Stimulated activated CD8-positive, alpha-beta memory T cell treated with anti-CD3 and anti-CD28 coated beads, Interleukin-2, amount 100 ng/mL, for 48 hours (primary cell): ENCODE measurements at places on chromosomes 16 and 17.

DNA sequence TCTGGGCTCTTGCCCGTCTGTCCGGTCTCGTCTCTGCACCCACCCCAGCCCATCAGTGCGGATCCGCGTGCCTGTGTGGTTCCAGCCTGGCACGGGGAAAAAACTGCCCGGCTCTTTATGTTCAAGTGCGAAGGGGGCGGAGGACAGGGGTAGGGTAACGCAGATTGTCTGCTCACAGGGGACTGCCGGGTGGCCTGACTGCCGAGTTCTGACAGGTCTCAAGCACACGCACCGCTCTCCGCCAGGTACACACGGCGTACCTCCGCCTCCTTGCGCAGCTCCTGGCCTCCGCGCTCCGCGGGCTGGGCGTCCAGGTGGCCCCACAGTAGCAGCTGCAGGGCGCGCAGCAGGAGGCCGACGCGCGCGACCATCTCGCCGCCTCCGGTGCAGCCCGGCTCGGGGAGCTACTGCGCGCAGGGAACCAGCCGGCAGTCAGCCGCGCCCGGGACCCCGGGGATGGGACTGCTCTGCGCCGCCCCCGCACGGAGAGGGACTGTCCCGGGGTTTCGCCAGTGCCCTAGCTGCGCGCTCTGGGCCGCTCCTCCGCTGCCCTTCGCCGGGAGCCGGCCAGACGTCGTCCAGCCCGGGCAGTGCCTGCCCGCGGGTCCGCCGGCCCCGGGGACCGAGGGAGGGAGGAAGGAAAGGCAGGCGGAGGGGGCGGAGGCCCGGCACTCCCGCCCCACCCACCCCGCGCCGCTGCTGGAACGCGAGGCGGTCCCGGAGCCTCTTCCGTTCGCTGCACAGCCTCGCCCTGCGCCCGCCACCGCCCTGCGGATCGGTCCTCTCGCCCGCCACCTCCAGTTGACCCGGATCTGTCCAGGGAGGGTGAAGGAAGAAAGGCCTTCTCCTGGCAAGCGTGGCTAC, at the start of gene MMP28:
TSS of gene MMP28 (minus strand) at position 635 of the 864 bp plus-strand sequence. CDS start at position 371, 264 bp downstream.
- peak; percentile 31 for DNase-seq

GRCh38 chr16:69768666-69769065, 6.5 kb downstream of the WWP2 start:
- no peak for DNase-seq

GRCh38 chr17:28950017-28950751, 1.1 kb downstream of the PHF12 start:
- DNase-seq: peak; percentile 32

DNA sequence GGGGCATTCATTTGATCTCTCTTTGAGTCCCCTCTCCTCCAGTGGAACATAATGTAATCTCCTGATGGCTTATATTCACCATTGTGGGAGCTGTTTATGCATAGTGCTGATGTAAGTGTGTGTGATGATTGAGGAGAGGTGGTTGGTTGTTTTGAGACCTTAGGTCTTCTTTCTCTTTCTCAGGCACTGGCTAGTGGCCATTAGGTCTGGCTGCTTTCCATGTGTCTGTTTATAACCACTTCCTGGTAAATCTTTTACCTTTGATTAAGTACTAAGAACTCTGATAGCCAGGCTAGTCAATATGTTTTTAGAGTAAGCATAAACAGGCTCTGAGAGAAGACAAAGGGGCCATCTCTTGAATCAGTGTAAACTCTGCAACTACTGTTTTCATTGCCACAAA, 27.9 kb downstream of the VAT1L start:
- DNase-seq: no peak

DNA sequence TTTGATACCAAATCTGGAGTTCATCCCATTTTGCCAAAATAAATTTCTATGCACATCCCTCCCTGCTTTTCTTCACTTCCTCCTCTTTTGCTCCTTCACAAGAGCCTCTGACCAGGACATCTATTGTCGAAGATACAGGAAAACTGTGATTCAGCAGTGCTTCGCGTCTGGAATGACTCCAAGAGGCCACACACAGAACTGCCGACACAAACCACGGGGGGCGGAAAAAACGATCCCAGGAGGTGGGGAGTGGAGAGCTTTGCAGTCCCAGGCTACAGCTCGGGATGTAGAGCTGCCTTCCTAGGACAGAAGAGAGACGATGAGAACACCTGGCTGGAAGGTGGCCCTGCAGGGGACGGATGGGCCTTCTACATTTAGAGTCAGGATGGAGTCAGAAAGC, 102.8 kb downstream of the XYLT1 start:
- DNase-seq: no peak

GRCh38 chr17:51006601-51007000, 114.1 kb downstream of the SPAG9 start:
- no peak for DNase-seq

DNA sequence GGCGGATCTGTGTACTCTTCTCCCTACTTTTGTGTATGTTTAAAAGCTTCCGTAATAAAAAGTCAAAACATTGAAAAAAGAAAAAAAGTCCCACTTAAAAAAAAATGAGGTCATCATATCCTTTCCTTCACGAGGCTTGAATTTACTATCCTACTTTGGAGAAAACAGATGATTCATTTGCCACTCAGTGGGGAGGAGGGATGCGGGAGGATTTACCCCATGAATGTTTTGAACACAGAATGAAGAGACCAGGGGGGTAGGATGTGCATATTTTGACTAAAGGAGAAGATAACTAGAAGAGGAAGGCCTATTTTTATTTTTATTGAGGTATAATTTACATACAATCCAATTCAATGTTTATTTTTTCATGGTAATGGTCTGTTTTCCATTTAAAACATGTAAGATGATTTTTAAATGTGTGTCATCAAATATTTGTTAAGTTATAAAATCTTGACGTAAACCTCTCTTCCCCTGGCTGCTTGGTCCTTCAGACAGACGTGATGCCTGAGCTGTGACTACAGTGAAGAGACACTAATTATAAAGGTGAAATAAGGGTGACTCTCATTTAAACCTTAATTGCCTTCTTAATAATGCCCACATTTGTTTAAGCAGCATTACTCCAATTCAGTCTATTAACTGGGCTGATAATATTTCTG, 135.4 kb upstream of the AXIN2 start:
- no peak for DNase-seq

- DNase-seq: no peak
Observed at GRCh38 chr17:67718325-67718941, 697 bp downstream of the NOL11 start.

DNA sequence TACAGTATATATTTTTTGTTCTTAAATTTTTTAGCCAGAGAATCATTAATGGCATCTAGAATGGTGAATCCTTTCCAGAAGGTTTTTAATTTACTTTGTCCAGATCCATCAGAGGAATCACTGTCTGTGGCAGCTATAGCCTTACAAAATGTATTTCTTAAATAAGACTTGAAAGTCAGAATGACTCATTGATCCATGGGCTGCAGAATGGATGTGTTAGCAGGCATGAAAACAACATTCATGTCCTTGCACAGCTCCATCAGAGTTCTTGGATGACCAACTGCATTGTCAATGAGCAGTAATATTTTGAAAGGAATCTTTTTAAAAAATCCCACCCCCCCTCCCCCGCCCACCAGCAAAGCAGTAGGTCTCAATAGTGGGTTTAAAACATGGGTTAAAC, 51.4 kb downstream of the CACNG1 start:
- DNase-seq: no peak

- DNase-seq: no peak
Observed at GRCh38 chr16:24950275-24950674, 64.9 kb downstream of the ARHGAP17 start.

DNA sequence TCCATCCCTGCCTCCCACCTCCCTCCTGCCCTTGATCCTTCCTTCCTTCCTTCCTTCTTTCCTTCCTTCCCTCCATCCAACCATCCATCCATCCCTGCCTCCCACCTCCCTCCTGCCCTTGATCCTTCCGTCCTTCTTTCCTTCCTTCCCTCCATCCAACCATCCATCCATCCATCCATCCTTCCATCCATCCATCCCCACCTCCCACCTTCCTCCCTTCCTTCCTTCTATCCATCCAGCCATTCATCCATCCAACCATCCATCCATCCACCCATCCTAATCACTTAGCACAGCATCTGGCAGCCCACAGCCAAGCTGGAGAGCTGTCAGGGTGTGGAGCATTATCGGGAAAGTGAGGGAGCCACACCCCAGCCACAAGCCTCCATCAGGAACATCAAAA, 54.5 kb downstream of the TK2 start:
- DNase-seq: no peak

DNA sequence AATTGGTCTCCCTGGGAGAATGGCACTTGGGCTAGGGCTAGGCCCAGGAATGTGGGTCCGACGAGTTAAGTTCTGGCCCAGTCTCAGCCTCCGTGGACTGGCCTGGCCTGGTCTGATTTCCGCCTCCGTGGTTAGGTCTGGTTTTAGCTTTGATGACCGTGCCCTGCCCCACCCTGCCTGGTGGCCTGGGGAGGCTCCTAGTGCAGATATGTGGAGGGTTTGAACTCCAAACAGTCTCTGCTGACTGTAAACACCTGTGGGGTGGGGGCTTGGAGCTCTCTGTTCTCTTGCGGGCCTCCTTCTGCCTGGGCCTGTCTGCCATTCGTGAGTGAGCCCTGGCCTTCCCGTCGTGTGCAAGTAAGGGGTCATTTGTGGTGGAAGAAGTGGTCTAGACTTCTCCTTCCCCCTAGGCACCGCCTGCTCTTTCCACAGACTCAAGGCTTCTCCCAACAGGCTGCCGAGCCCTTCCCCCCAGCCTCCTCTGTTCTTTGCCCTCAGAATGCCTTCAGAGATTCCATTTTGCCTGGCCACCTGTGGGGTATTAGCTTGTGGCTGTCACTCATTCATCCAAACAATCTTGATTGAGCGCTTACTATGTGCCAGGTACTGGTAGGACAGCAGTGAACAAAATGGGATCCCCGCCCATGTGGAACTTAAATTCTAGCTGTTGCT, 1.6 kb downstream of the ATP6V0C start:
- no peak for DNase-seq

DNA sequence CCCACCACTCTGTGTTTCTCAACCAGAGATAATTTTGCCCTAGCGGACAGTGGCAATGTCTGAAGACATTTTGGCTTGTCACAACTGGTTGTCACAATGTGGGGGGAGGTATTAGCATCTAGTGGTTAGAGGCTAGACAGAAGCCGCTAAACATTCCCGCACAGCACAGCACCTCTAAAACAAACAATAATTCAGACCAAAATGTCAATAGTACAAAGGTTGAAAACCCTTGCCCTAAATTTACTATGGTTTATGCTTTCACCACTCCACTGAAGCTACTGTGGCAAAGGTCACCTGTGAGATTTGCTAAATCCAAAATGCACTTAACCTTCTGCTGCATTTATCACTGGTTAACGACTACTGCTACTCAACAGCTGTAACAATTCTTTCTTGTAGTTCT, 14.1 kb downstream of the NUP88 start:
- no peak for DNase-seq

GRCh38 chr17:80783486-80783885, 208.2 kb upstream of the CHMP6 start:
- no peak for DNase-seq

GRCh38 chr16:86191663-86192062, 292.7 kb downstream of the IRF8 start:
- no peak for DNase-seq

DNA sequence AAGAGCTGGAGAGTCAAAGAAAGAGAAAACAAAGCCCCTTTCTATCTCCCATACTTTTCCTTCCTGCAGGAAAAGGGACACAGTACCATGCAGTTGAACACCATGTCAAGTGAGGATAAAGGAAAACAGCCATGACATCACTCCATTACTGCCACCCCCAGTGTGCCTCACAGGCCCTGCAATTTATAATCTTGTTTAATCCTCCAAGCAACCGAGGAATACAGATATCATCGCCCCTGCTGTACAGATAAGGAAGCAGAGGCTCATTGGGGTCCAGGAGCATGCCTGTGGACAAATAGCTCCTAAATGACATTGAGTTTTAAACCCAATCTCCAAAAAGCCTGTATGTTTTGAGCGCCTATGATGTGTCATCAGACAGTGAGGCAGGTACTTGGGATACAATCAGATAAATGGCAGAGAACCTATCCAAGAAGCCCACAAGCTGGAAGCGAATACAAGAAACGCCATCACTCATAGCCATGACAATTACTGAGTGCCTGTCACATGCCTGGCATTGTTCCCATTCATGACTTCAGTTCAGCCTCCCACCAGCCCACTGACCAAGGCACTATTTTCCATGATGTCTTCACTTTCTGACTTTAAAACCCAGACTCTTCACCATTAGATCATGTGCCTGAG, 45.5 kb downstream of the CPPED1 start:
- no peak for DNase-seq

- no peak for DNase-seq
Observed at GRCh38 chr16:10332241-10332640, 53.6 kb upstream of the ATF7IP2 start.

DNA sequence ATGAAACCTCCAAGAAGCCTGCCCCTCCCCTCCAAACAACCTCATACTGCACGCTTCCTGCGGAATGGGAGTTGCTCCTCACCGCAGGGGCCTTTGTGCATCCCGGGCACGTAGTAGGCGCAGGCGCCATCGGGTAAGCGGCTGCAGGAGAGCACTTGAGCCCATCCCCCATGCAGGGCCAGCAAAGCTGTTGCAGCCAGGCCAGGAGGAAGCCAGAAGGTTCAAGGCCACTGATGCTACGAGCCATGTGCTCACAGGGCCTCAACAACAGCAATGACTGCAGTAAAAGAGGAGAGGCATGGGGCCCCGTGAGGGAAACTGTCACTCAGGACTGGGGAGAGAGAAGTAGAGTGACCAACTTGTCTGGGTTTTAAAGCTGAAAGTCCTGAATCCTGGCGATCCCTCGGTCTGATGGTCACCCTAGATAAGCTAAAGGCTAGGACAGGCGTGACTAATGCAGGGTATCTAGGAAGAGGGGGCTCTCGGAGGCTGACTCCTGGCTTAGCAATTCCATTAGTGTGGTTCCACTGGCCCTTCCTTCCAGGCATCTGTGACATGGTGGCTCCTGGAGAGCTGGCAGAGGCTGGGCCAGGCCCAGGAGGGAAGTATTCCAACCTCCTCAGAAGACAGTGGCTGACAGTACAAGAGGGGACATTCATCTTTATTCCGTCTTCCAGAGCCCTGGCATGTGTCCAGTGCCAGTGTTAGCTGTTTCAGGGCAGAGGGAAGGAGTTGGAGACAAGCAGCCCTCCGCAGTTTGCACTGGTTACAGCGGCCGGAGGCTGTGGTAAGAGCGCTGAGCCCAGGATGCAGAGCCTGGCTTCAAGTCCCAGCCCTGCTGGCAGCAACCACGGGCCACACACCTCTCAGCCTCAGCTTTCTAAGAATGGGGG, 20.8 kb downstream of the GOSR2 start:
- DNase-seq: no peak

GRCh38 chr17:61209525-61209924, 190.1 kb upstream of the TBX2 start:
- no peak for DNase-seq

DNA sequence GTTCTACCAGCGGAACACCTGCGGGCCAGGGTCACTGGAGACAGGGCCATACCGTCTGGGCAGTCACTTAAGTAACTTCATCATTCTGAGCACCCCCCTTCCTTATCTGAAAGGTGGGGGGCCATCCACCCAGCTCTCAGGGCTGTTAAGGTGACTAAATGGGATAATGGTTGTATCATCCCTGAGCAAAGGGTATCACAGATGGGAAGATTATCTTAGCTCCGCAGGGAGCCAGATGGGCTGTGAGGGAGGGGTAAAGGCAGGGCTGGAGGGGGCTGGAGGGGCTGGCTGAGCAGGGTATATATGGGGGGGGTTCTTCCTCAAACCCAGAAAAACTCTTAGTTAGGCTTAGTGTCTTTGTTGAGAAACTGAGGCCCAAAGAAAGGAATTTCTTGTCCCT, 2.9 kb upstream of the CACNA1G start:
- DNase-seq: no peak
